Smooth muscle cell of the brain vasculature (primary cell): ENCODE measurements at places on chromosomes 11 and 22.

DNA sequence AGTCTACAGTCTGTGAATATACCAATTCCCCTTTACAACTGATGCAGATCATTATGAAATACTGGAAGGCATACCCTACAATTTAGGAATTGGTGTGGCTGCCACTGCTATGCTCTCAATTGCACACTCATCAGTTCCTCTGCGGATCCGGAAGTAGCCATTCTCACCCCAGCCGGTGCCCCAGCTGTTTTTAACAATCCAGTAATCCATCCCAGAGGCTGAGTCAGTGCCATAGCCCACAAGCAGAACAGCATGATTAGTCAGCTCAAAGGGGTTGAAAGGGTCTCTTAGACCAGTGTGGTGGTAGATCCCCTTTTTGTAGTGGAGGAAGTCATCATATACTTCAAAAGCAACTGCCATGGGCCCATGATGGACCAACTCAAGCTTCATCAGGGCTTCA is 43.6 kb downstream of the CTSC start:
- DNase-seq = no peak

DNA sequence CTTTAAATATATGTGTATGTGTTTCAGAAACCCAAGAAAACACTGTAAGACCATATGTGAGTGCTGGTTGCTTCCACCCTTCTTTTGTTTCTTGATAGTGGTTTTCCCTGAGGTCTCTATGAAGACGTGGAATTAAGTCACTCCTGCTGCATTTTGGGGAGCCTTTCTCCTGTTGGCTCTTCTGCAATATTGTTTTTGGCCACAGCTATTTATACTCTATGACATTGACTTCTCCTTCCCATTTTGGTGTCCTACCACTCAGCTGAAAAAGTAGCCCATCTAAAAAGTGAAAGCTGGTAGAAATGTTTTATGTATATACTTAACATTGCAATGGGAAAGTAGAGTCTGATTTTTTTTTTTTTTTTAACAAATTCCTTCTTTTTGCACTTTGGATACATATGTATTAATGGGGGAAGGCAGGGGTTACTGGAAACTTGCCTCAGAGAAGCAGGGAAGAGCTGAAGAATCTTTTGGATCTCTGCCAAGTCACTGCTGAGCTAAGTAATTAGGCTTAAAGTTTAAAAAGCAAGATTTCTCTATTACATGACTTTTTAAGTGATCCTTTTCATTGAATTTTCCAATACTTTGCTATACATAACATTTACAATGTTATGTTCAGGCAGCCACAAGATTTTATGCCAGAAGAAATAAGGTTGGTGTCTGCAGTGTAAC is 1.8 kb downstream of the TTC17 start:
- DNase-seq = no peak

DNA sequence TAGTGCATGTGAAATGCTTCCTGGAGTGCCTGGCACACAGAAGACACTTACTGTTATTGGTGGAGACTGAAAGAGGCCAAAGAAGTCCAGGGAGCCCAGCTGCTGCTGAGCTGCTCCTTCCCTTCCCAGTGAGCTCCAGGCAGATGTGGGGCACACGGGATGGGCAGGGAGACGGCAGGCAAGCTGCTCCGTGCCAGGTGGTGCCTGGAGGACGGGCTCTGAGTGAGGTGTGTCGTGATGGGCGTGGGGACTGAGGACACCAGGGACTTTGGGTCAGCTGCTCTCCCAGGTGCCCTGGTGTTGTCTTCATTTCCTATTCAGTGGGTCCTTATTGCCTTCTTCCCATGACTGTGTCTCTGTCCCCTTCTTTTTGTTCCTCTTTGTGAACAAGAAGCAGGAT is 19.5 kb downstream of the TAB1 start:
- no peak for DNase-seq

DNA sequence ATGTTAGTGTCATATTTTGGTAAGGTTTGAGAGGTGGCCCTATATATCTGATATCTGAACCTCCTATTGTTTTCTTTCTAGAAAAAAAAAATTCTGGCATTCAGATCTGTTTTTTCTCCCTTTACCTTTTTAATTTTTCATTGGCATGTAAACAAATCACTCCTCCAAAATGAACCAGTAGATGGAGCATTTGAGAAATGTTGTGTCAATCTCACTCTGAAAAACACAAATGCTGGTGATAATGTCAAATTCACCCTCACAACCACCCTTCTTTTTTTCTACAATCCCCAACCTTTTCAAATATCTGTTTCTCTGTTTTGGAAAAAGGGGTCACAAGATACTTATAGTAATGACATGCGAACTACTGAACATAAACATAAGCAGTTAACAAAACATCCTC is 9.1 kb downstream of the GUCY1A2 start:
- no peak for DNase-seq

- no peak for DNase-seq
Observed at GRCh38 chr11:12207384-12208150, 97.2 kb downstream of the MICAL2 start.
